ENCODE measurements at places on chromosomes 2 and 18.

DNA sequence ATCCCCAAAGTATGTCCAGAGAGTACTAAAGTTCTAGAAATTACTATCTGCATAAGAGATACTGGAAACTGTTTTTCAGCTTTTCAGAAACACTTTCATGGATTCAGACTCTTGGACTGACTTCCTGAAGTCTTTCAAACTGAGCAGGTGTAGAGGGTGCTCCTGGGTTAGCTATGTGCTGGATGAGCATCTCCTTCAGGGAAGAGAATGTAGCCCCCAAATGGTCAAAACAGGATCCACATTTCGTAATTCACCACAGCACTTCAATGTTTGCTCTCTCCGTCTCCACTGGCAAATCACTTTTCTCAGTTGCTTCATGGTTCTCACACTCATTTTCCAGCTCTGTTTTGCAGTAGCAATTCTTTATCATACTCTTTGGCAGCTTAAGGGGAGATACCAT lies 23.2 kb upstream of the SATB2 start:
- H3K4me1 ChIP-seq: no peaks in the 10 kb centered on the region
- no peaks in the 10 kb centered on the region for H3K36me3 ChIP-seq
- no peak overlapping the region for H3K4me3 ChIP-seq
- peaks cover 3% of the 10 kb centered on the region for H3K27me3 ChIP-seq
- no peak overlapping the region for H3K27ac ChIP-seq

DNA sequence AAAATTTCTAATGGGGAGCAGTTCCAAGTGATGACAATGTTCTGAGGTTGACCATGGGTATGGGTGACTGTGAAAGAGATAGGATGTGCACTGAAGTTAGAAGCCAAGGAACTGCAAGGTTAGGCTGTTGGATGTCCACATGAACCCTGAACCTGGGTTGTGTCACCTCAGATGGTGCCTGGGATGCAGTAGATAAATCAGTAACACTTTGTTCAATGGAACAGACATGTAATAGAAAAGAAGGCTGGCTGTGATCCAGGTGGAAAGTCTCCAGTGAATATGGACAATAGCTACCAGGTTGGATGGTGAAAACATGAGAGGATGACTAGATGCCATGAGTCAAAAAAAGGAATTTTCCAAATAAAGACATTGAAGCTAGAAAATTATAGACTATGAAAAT lies 131.4 kb downstream of the TRABD2A start:
- H3K36me3 ChIP-seq: no peaks in the 10 kb centered on the region
- DNase-seq: no peak
- no peaks in the 10 kb centered on the region for H3K27me3 ChIP-seq
- H3K4me3 ChIP-seq: no peak overlapping the region
- H3K4me1 ChIP-seq: no peaks in the 10 kb centered on the region

- no peaks in the 10 kb centered on the region for H3K4me1 ChIP-seq
- DNase-seq: no peak
- H3K36me3 ChIP-seq: no peaks in the 10 kb centered on the region
- H3K27me3 ChIP-seq: peaks cover 2% of the 10 kb centered on the region
- no peak overlapping the region for H3K27ac ChIP-seq
Measured at GRCh38 chr2:105407946-105408743, 9.3 kb upstream of the FHL2 start.

- no peak overlapping the region for H3K4me3 ChIP-seq
- no peaks in the 10 kb centered on the region for H3K4me1 ChIP-seq
- no peak for DNase-seq
- H3K27me3 ChIP-seq: no peaks in the 10 kb centered on the region
- H3K36me3 ChIP-seq: no peaks in the 10 kb centered on the region
Measured at GRCh38 chr2:17519486-17519885, 1.2 kb upstream of the RAD51AP2 start.

DNA sequence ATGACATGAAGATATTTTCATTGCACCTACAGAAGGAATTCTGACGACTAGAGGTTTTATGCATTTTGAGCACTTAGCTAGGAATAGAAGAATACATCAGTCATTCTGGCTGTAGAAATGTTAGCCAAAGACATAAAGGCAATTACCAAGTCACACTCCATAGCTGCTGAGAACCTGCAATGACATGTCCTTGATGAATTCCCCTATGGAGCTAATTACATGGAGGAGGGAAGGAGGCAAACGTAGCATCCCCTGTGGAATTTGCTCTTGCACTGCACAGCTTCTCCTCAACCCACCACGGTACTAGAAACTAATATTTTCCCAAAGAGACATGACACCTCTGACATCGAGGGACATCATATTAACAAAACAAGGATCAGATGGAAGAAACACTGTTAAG lies 174.0 kb upstream of the SESTD1 start:
- DNase-seq: no peak
- no peaks in the 10 kb centered on the region for H3K4me1 ChIP-seq
- no peak overlapping the region for H3K27ac ChIP-seq
- no peak overlapping the region for H3K4me3 ChIP-seq
- H3K36me3 ChIP-seq: no peaks in the 10 kb centered on the region

- no peak overlapping the region for H3K4me3 ChIP-seq
- H3K36me3 ChIP-seq: no peaks in the 10 kb centered on the region
- H3K27ac ChIP-seq: no peak overlapping the region
Measured at GRCh38 chr2:207110715-207111114, 55.0 kb downstream of the KLF7 start.

- no peak overlapping the region for H3K27ac ChIP-seq
- no peak overlapping the region for H3K4me3 ChIP-seq
- peaks cover 19% of the 10 kb centered on the region for H3K4me1 ChIP-seq
- DNase-seq: no peak
Measured at GRCh38 chr2:215319500-215319899, 7.6 kb downstream of the ATIC start.

DNA sequence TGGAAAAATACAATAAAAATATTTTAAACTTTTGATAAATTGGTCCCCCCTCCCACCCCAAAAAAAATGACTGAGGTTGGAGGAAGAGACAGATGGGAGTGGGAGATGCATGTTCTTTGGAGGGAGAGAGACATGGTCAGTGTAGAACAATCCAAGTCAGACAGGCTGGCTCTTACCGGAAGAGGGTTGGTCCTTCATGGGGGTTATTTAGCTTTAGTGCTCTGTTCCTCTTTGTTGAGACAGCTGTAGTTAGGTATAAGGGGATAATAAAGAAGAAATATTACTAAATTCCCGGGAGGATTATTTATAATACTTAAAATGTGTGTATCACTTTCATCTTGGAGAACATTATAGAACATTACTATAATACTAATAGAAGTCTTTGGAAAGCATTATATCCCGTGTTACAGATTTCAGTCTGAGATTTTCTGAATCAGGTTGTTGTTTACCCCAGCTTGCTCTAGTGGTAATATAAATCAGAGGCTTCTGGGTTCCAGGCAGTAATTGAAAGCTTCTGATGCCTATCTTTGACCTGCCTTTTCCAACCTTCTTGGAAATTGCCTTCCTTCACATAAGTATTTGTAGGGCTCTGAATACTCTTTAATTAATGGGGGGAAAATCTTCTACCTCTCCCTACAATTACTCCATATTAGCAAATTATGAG lies 87.7 kb downstream of the SPTBN1 start:
- no peaks in the 10 kb centered on the region for H3K4me1 ChIP-seq
- no peaks in the 10 kb centered on the region for H3K27me3 ChIP-seq
- no peak for DNase-seq
- H3K27ac ChIP-seq: no peak overlapping the region
- no peaks in the 10 kb centered on the region for H3K36me3 ChIP-seq

DNA sequence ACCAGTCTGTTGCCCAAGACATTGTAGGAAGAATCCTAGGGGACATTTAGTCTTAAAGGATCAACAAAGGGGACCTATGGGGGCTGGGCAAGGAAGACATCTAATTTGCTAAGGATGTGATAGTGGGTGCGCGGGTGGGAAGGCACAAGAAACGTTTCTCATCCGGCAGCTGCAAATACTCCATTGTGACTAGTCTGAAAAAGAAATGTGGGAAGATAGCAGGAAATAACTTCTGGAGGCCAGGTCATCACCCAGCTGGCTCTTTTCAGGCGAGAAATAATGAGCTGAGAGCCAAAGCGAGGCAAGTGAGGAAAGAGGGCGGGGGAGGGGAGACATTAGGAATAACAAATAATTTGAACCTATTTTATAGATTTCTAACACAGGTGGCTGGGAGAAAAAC lies 70.3 kb upstream of the NCK2 start:
- H3K27me3 ChIP-seq: no peaks in the 10 kb centered on the region
- no peaks in the 10 kb centered on the region for H3K36me3 ChIP-seq
- H3K27ac ChIP-seq: no peak overlapping the region
- no peak for DNase-seq
- no peak overlapping the region for H3K4me3 ChIP-seq

DNA sequence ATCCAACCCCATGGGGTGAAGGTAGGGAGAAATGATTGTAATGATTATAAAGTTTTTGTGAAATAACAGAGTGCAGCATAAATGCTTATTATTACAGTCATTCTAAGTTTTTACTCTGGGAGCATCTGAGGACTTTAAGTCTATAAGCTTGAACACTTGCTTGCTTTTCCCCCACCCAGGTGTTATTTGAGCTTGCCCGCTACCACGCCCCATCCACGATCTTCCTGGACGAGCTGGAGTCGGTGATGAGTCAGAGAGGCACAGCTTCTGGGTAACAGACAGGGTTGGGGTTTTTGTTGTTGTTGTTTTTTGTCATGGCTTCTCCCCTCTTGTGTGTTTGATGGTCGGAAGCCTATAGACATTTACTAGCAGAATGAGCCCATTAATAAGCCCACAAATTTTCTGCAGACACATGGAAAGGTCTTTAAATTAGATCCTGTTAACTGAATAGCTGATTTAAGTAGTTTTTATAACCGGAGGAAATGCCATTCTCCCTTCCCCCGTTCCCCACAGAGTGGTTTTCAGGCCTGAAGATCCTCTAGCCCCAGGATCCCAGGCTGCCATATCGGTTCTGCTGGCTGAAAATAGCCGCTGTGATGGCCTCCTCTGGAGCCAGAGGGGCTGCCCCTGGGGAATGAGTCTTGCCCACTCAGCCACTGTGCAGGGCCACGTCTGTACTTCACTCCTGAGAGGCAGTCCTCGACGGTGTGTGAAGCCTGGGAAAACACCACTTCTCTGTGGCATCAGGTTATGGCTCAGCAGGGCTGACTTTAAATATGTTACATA lies 39.9 kb upstream of the ELOA2 start:
- no peak overlapping the region for H3K27ac ChIP-seq
- 0 out of 2 replicates have a peak, but pooled peaks cover 4% of the 10 kb centered on the region for H3K4me1 ChIP-seq
- H3K36me3 ChIP-seq: no peaks in the 10 kb centered on the region

GRCh38 chr2:174395969-174396630 lies 570 bp downstream of the SCRN3 start:
- peaks cover 10% of the 10 kb centered on the region for H3K36me3 ChIP-seq
- H3K4me1 ChIP-seq: peaks cover 44% of the 10 kb centered on the region
- no peak for DNase-seq
- H3K27me3 ChIP-seq: no peaks in the 10 kb centered on the region
- peak overlapping the region; percentile 73 for H3K4me3 ChIP-seq

GRCh38 chr2:47062681-47063537 lies 92.2 kb downstream of the STPG4 start:
- H3K4me3 ChIP-seq: no peak overlapping the region
- no peak for DNase-seq
- H3K4me1 ChIP-seq: no peaks in the 10 kb centered on the region
- H3K27me3 ChIP-seq: no peaks in the 10 kb centered on the region
- H3K27ac ChIP-seq: no peak overlapping the region

DNA sequence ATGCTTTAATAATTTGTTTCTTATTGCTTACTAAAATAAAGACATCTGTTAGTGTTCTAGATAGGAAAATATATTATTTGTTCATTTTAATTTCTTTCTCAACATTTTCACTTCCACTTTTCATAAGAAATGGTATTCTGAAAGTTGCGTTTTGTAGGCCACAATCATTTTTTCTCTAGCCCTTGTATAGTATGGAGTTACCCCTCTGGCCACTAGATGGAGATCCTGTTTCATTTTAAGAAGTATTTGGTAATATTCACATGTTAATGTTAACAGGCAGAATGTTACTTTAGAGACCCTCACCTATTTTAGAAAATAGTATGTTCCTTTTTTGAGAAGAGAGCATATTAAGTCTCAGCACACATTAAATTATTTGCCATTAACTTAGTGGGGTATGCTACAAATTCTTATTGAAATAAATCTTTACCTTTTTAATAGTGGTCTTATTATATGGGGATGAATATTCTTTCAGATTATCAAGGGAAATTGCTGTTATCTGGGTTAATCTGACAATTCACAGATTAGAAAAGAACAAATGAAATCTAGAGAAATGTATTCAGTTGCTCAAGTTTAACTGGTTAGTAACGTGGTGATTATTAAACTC lies 73.9 kb upstream of the TTC27 start:
- H3K4me3 ChIP-seq: no peak overlapping the region
- no peak overlapping the region for H3K27ac ChIP-seq
- peaks cover 31% of the 10 kb centered on the region for H3K36me3 ChIP-seq
- DNase-seq: no peak
- no peaks in the 10 kb centered on the region for H3K27me3 ChIP-seq
- H3K4me1 ChIP-seq: no peaks in the 10 kb centered on the region

DNA sequence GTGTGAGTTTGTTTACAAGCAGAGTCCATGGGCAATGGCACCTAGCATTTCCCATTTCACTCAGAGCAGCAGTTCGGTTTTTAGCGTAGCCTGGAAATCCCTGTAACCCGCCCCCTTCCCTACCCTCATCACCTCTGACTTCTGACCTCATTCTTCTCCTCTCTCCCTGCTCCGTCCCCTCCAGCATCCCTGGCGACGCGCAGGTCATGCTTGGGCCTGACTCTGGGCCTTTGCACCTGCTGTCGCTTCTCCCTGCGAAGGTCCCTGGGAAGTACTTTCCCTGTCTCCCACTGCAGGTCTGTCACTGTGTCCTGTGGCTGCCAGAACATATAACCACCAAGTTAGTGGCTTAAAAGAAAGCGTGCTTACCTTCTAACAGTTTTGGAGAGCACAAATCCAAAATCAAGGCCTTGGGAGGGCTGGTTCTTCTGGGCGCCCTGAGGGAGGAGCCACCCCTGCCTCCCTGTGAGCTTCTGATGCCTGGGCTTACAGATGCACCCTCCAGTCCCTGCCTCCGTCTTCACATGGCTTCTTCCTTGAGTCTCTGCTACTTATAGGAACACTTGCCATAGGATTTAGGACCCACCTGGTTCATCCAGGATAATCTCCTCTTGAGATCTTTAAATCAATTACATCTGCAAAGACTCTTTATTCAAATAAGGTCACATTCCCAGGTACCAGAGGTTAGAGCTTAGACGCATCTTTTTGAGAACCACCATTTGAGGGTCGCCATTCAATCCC lies 8.1 kb upstream of the RAB17 start:
- no peak overlapping the region for H3K4me3 ChIP-seq
- H3K27me3 ChIP-seq: peaks cover 4% of the 10 kb centered on the region
- DNase-seq: no peak
- no peaks in the 10 kb centered on the region for H3K36me3 ChIP-seq

- no peaks in the 10 kb centered on the region for H3K27me3 ChIP-seq
- DNase-seq: no peak
- no peak overlapping the region for H3K4me3 ChIP-seq
- no peak overlapping the region for H3K27ac ChIP-seq
Measured at GRCh38 chr2:21424375-21424774, 300.6 kb downstream of the TDRD15 start.

- DNase-seq: no peak
- no peak overlapping the region for H3K4me3 ChIP-seq
- H3K27me3 ChIP-seq: no peaks in the 10 kb centered on the region
- no peaks in the 10 kb centered on the region for H3K4me1 ChIP-seq
Measured at GRCh38 chr2:136205615-136206014, 87.7 kb upstream of the CXCR4 start.

- DNase-seq: no peak
- H3K4me1 ChIP-seq: peaks cover 23% of the 10 kb centered on the region
- H3K27me3 ChIP-seq: no peaks in the 10 kb centered on the region
Measured at GRCh38 chr2:177306550-177306949, 42.0 kb upstream of the NFE2L2 start.
